ENCODE measurements at places on chromosomes 5 and 9.

DNA sequence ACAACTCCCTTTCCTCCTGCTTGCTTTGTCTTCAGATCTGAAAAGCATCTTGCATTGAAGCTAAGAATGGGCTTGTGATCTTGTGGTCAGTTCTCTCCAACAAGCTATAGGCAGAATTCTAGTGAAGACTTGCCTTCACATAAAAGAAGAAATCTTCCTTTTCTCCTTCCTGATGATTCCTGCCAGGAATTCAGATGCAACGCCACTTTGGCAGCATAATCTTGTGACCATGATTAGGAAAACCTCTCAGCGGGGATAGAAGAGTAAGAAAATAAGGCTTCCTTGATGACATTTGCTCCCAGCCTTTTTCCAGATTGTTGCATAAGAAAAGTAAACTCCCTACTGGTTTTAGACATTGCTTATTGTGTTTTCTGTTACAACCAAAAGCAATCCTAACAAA lies 73.4 kb downstream of the TMEM167A start:
- no peak for DNase-seq

- DNase-seq, result no peak
Observed at GRCh38 chr5:168042284-168043068, 249.0 kb upstream of the WWC1 start.

- peak; percentile 71 for DNase-seq
Observed at GRCh38 chr9:131277910-131278701, 1.8 kb upstream of the FAM78A start.

- no peak for DNase-seq
Observed at GRCh38 chr9:107368696-107369095, 85.6 kb downstream of the RAD23B start.

- peak; percentile 53 for DNase-seq
Observed at GRCh38 chr9:33202552-33203201, 35.5 kb upstream of the B4GALT1 start.

DNA sequence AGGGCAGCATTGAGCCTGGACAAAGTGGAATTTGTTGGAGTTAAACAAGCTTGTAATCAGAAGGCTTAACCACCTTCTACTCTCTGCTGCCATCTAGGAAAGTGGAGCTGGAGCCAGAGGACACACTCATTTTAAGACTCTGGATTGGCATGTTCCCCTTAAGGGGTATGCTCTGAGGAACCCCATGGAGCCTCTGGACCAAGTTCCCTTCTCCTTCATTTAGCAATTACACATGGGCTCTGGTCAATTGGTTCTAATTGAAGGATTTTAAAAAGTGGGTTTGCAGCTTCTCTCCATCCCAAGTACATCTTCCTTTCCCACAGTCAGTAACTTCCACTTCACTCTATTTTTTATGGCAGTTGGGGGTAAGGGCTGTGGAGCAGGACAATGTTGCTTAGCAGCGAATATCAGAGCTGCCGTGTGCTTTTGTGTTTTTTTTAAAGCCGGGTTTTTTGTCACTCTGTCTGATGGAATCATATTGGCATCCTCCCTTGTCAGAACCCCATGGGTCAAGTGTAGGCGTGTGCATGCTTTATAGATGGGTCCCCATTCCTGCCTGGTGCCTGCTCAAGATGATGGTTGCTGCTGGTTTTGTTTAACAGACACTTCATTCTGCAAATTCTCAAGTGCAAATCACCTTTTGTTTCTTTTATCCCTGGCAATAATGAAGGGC lies 330.7 kb upstream of the ADAMTSL1 start:
- DNase-seq, result no peak

DNA sequence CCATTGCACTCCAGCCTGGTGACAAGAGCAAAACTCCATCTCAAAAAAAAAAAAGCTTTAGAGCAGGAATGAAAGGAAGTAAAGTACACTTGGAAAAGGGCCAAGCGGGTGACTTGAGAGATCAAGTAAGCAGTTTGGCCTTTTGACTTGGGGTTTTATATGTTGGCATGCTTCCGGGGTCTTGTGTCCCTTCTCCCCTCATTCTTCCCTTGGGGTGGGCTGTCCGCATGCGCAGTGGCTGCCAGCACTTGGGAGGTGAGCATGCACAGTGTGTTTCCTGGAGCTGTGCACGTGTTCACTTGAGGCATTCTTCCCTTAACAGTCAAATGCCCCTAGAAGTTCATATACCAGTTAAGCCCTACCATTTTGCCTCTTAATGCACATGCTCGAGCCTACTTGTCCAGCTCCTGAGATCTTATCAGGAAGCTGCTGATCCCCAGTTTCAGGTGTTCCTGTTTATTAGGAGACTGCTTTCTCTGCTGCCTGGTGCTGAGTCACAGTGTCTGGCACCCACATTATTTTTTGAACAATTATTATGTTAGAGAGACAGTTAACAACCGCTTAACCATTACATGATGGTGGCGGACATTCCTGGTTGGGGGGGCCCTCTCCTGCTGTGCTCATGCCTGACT lies 32.6 kb upstream of the PRRC2B start:
- DNase-seq, result peak; percentile 53

DNA sequence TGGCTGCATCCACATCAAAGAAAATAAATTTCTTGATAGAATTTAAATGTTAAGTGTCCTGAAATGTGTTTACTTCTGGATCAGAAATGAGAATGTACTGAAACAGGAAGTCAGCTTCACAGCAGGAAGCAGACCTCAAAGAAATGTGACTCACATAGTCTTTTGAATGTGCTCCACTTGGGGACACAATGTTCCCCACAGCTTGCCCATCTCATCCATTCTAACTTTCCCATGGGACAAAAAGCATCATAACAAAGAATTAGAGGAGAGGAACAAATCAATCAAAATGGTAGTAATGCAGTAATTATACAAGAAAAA lies 85.7 kb downstream of the GRAMD2B start:
- DNase-seq, result no peak

- DNase-seq, result no peak
Observed at GRCh38 chr9:13049223-13049622, 230.3 kb downstream of the MPDZ start.

DNA sequence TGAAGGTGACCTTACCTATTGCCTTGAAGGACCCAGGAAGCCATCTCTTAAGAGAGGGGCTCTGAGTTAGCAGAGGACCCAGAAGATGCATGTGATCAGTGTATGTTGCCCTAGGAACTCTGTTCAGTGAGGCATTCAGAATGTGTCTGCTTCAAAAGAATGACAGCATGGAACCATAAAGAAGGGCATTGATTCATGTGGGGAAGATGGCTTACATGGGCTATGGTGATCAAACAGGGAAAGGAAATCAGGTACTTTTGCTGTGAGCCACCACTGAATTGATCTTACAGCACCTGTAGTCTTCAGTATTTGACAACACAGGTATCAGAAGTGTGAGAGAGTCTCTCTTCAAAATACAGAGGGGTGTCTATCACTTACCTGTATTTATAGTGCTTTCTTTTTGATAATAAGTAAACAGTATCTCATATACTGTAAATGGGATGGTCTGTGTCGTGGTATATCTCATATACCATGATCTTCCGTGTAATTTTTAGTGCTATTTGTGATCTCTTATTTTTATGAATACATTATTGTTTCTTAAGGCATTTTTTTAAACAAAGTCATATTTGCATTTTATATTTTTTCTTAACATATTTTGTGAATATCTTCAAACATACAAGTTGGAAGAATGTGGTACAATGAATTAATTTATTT lies 57.0 kb downstream of the FOCAD start:
- DNase-seq, result no peak

- no peak for DNase-seq
Observed at GRCh38 chr5:135821061-135821801, 13.2 kb upstream of the SLC25A48 start.

DNA sequence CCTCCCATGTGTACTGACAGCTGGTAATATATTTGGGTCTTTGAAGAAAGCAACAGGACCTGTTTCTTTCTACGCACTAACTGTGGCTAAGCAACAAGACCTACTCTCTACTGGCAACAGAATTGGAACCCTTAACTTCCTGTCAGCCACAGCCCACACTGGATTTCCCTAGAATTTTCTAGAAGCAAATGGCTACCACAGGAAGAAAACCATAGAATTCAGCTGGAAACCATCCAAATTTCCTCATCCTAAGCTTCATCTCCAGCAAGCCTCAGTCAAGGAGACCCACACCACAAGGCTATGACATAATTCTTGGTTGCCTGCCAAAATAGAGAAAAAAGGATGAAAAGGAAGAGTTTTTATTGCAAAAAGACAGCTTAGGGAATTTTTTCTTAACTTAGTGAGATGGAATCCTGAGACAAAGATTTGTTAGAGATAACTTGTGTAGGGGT lies 171.8 kb upstream of the TNC start:
- no peak for DNase-seq

DNA sequence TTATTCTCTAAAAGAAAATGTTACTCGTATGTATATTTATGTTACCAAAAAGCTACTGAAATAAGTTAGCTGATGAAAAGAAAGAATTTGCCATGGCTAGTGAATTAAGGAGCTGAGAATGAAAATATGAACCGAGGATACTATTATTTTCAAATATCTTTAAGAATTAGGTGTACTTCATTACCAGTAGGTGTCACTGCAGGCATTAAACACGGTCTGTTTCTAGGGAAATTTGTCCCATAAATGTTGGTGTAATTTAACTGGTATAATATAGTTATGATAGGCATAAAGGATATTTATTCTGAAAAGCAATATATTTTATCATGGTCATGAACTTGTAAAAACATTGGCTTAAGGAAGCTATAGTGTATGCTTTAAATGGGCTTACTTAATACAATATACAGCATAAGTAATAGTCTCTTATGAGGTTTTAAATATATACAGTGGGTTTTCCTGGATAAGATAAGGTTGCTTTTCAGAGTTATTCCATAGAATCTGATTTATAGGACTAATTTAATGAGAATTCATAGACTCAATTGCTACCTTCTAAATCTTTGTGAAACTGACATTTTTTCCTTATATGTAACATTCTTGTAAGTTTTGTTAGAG lies 72.4 kb upstream of the MPDZ start:
- no peak for DNase-seq

- no peak for DNase-seq
Observed at GRCh38 chr5:79955356-79955895, 35.6 kb downstream of the MTX3 start.

- DNase-seq, result no peak
Observed at GRCh38 chr9:13508681-13509080, 229.2 kb upstream of the MPDZ start.

DNA sequence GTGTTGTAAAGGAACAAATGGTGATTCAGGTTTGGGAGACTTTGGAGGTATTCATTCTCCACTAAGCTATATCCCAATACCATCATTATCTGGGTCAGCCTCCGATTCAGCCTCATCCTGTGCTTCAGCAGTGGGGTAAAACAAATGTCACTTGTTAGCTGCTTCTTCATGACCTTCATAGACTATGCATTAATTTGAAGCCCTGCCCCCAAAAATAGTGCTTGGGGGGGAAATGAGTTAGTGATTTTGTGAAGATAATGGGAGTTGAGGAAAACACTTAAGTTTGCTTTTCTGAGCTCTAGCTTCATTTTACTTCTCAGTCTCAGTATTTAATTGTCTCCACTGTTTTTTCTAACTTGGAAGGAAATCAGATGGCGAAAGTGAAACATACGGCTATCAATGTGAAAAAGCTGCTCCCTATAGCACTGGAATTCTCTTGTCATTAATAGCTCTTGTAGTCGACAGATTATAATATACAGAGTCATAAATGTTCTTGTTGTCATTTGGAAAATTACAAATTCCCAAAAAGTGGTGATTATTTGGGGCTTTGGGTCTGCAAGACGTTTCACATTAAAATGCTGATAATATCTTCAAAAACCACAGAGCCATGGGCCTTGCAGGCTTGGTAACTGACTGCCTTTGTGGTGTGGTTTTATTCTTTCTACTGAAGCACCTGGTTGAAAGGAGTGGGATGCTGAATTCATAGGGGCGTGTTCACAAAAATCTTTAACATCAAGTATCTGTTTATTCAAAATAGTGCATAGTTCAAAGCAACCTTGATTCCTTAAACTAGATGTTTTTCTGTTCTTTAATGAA lies 40.0 kb downstream of the PIK3R1 start:
- DNase-seq, result no peak

GRCh38 chr9:72675586-72675985 lies 154.2 kb downstream of the TMC1 start:
- DNase-seq, result no peak

- no peak for DNase-seq
Observed at GRCh38 chr9:7607421-7607820, 192.2 kb downstream of the DMAC1 start.

DNA sequence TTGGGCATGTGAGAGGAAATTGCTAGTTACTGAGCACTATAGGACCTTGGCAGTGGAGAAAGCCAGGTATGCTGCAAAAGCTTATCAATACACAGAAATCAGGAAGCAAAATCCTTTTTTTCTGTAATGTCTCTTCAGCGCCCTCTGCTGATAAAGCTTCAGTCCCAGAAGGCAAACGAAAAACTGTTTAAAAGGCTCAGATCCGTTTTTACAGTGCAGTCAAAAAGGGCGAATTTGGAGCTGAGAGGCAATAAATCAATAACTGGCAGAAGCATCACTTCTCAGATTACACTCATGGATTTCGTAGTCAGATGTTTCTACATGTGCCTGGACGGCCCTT lies 1.1 kb upstream of the MAN2A1 start:
- DNase-seq, result no peak

- DNase-seq, result no peak
Observed at GRCh38 chr5:139368613-139369012, 14.5 kb downstream of the SLC23A1 start.

GRCh38 chr5:177592010-177592834 lies at the start of gene TMED9:
TSS of gene TMED9 (plus strand) at chr5:177592203. CDS start at chr5:177592215, 12 bp downstream.
- peak; percentile 94 for DNase-seq

DNA sequence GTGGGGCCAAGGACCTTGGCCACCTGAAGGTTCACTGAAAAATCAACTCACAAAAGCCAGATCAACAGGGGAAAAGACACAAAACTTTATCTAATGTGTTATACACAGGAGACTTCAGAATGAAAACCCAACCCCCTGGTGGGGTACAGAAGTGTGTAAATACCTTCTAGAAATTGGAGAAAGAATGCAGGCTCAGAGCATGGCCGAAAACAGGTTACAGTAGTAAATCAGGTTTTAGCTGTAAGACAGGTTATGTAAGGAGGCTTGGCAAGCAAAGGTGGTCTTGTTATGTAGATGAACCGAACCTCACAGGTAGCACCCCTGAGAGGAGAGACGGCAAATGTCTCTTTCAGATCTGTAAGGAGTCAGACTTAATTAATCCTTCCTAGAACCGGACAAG lies 10.0 kb downstream of the CEMIP2 start:
- no peak for DNase-seq

- no peak for DNase-seq
Observed at GRCh38 chr5:172910828-172911627, 48.2 kb upstream of the RPL26L1 start.

- no peak for DNase-seq
Observed at GRCh38 chr5:87136733-87137132, 130.9 kb upstream of the RASA1 start.

All from activated naive CD8-positive, alpha-beta T cell treated with anti-CD3 and anti-CD28 coated beads, Interleukin-2, amount 10 ng/mL, durations not matched to agents 7 days and 5 days (primary cell).